ENCODE measurements at places on chromosomes 5 and 9. TPM values are rescaled to one million over a fixed set of nuclear protein-coding genes. Genes with fewer than 3 reads are reported as not detected.

- DNase-seq, result no peak
Observed at GRCh38 chr5:172666251-172666650, 25.2 kb downstream of the NEURL1B start.

GRCh38 chr5:73312872-73313510, 135.6 kb downstream of the FOXD1 start:
- DNase-seq, result no peak

DNA sequence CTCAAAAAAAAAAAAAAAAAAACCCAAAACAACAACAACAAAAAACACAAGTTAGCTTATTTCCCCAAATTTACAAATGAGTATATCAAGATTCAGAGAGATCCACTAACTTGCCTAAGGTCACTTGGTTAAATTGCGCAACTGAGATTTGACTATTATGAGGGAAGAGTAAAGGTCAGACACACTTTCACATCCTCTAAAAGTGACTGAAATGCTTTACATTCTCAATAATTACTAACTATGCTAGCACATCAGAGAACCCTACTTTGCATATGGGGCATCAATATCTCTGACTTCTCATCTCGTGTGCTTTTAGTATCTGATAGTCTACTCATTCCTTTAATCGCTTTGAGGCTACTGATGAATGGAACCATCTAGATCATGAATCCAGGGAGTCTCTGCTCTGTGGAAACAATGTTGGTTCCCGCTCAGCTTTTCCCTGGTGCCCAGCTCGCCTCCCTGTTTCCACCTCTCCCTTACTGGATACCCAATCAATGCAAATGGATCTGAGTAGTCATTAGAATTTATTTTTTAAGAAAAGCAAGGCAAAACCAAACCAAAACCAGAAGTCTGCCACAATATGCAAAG, 182.1 kb upstream of the TRIM32 start:
- DNase-seq, result no peak

DNA sequence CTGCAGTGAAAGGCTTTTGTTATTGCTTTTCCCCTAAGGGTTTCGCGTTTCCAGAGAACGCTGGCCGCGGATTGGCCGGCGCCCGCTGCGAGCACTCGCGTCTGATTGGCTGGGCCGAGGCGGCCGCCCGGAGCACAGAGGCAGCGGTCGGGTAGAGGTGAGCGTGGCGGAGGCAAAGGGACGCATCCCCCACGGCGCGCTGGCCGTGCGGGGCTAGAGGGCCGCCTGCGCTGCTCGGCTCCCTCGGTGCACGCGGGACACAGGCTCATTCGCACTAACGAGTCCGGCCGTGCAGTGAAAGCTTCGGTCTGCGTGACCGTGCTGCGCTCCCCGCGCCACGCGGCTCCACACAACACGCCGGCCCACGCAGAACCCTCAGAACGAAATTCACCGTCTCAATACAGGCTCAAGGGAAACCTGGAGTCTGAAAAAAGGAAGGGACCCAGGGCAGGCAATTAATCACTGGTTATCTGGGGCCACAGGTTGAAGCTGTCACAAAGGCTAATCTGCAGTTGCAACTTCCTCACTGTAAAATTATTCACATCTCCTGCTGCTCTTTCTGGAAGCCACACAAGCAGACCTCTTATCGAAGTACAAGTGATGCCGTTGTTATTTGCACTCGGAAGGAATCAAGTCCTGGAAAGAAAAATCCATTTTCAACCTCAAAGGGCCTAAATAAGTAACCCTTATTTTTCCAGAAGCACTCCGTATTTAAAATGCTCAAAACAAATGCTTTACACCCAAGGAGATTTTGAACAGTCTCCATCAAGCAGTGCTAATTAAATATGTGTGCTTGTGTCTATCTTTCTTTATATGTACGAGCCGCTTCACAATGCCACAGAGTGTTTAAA, 94.6 kb downstream of the ZNF608 start:
- DNase-seq, result peak; percentile 86

DNA sequence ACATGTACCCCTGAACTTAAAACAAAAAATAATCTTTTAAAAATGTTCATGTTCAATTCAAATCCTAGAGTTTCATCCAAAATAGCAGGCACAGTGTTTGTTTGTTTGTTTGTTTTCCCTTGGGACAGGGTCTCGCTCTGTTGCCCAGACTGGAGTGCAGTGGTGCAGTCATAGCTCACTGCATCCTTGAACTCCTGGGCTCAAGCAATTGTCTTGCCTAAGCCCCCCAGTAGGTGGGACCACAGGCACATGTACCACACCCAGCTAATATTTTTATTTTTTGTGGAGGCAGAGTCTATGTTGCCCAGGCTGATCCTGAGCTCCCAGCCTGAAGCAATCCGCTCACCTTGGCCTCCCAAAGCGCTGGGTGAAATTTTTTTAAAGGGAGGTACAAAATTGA, 5.0 kb upstream of the POLR1E start:
- DNase-seq, result no peak

GRCh38 chr9:89922099-89922498, 317.3 kb downstream of the GADD45G start:
- DNase-seq, result no peak

- DNase-seq, result peak; percentile 39
Observed at GRCh38 chr5:80668016-80668969, 13.5 kb upstream of the DHFR start.

GRCh38 chr9:110575169-110575568, 4.4 kb downstream of the SVEP1 start:
- no peak for DNase-seq

- no peak for DNase-seq
Observed at GRCh38 chr5:67081261-67081660, 115.3 kb downstream of the CD180 start.

DNA sequence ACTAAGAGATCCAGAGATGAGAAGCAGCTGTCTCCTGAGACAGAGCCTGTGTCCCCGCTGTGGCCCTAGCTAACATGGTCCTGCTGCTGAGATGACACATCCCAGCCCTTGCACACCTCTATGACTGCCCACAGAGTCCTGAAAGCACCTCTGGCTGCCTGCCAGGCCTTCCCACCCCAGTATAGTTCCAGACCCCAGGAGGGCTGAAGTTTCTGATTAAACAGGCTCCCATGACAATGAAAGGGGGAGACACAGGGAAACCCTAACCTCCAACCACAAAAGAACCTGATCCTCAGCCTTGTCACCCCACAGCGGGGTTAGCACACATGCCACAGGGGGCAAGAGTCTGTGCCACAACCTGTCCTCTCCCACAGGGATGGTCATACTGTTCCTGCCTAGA, 15.6 kb downstream of the CIZ1 start:
- DNase-seq, result no peak

GRCh38 chr5:115267617-115268016, 4.9 kb upstream of the PGGT1B start:
- no peak for DNase-seq

The LMX1B gene
- total RNA-seq, result not detected

The CYSRT1 gene
- 1.4 TPM for total RNA-seq
